ENCODE measurements at places on chromosomes 16 and 17.

GRCh38 chr16:3646348-3646920, 8.1 kb upstream of the DNASE1 start:
- H3K27me3 ChIP-seq = no peaks in the 10 kb centered on the region
- H3K4me3 ChIP-seq = no peak overlapping the region
- H3K4me1 ChIP-seq = peaks cover 35% of the 10 kb centered on the region

DNA sequence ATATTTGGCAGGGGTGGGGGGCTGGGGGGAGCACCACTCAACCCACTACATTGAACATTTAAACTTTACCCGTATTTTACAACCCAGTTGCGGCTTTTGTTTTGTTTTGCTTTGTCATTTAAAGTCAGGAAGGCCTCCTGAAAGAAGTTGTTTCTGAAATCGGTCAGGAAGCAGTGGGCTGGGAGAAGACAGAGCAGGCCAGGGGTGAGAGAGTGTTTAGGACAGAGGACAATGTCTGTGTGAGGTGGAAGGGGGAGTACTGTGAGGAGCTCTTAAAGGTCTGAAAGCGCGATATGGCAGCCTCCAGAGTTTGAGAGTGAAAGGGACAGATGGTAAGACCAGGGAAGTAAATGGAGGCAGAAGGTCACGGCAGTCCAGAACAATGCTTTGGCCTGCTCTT, 6.1 kb upstream of the WFIKKN2 start:
- H3K27ac ChIP-seq = no peak overlapping the region
- H3K36me3 ChIP-seq = no peaks in the 10 kb centered on the region
- peaks cover 10% of the 10 kb centered on the region for H3K4me1 ChIP-seq

DNA sequence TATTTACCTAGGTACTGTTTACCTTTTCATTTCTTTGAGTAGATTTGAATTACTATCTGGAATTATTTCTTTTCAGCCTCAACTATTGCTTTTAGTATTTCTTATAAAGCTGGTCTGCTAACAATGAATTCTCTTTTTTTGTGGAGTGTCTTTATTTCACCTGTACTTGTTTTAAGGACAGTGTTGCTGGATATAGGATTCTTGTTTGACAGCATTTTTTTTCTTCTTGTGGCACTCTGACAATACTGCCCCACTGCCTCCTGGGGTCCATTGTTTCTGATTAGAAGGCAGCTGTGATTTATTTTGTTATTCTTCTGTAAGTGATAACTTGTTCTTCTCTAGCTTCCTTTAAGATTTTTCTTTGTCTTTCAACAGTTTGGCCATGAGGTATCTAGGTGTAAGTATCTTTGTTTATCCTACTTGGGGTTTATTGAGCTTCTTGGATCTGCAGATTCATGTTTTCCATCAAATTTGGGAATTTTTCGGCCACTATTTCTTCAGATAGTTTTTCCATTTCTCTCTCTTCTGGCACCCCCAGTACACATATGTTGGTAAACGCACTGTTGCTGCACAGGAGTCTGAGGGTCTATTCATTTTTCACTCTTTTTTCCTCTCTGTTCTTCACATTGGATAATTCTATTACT, 130.4 kb downstream of the AATF start:
- no peaks in the 10 kb centered on the region for H3K27me3 ChIP-seq
- no peaks in the 10 kb centered on the region for H3K36me3 ChIP-seq
- no peaks in the 10 kb centered on the region for H3K4me1 ChIP-seq
- no peak for DNase-seq
- no peak overlapping the region for H3K27ac ChIP-seq

DNA sequence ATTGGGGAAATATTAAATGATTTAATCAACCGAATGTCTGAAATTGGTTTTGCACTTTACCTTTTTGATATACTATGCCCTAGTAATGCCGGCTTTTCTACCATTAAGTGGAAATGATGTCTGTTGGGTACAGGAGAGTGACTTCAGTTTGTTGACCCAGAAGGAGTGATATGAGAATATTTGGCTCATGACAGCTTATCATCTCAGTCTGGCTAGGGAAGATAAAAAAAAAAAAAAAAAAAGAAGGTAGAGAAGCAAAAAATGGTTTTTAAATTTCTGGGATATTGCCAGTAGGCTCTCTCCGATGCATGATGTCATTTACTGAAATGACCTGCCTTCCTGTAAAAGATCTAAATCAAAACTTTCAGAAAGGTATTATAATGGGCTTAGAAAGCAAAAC, 69.0 kb downstream of the CNTNAP4 start:
- no peak overlapping the region for H3K27ac ChIP-seq
- H3K36me3 ChIP-seq = no peaks in the 10 kb centered on the region
- no peaks in the 10 kb centered on the region for H3K4me1 ChIP-seq
- no peaks in the 10 kb centered on the region for H3K27me3 ChIP-seq
- no peak overlapping the region for H3K4me3 ChIP-seq

DNA sequence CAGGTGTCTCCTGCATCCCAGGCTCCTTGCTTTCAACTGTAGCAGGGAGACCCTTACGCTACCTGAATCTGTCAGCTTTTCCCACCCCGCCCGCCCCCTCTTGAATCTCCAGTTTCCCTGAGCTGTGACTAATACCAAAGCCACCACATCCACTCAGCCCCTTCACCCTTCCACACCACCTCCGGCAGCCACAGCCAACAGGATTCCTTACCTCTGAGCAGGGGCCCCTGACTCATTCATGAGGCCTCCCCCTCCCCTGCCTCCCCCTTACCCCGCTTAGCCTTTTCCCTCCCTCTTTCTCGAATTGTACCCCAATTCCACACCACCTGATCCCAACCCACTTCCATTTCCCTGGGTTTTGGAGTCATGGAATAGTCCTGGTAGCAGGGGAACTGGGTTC, 2.3 kb downstream of the STX1B start:
- H3K4me3 ChIP-seq = no peak overlapping the region
- no peaks in the 10 kb centered on the region for H3K4me1 ChIP-seq
- H3K36me3 ChIP-seq = no peaks in the 10 kb centered on the region

DNA sequence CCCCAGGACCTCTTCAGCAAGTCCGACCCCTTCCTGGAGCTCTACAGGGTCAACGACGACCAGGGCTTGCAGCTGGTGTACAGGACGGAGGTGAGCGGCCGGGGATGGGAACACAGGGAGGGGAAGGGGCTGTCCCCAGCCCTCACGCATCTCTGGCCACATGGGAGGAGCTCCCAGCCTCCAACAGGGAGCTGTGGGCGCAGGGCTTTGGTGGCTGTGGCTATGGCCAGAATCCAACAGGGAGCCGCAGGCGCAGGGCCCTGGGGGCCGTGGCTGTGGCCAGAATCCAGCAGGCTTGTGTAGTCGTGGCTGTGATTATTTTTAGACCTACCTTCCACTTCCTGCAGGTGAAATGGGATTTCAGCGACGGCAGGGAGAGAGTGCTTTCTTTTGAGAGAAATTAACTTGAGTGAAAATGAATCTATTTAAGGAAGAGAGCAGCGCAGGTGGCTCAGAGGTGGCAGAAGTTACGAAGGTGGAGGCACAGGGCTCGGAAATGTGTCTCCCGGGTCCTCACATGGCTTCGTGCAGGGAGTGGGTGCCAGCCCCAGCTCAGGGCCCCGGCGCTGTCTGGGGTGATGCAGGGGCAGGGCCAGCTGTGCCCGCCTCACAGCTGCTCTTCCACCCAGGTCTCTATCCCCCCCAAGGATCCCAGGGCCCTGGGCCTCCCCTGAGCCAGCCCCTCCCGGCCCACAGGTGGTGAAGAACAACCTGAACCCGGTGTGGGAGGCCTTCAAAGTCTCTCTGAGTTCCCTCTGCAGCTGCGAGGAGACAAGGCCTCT, 9.4 kb downstream of the CPNE7 start:
- no peak overlapping the region for H3K4me3 ChIP-seq
- H3K27ac ChIP-seq = peak overlapping the region; percentile 71
- H3K36me3 ChIP-seq = peaks cover 3% of the 10 kb centered on the region
- H3K4me1 ChIP-seq = no peaks in the 10 kb centered on the region

GRCh38 chr17:81697261-81698044, 5.7 kb upstream of the MRPL12 start:
- H3K4me1 ChIP-seq = peaks cover 11% of the 10 kb centered on the region
- peaks cover 7% of the 10 kb centered on the region for H3K36me3 ChIP-seq
- H3K27ac ChIP-seq = peak overlapping the region; percentile 69
- H3K27me3 ChIP-seq = no peaks in the 10 kb centered on the region
- no peak for DNase-seq
- H3K4me3 ChIP-seq = no peak overlapping the region

GRCh38 chr17:77337150-77337549, 196.4 kb downstream of the SEC14L1 start:
- no peaks in the 10 kb centered on the region for H3K36me3 ChIP-seq
- H3K27ac ChIP-seq = no peak overlapping the region
- H3K27me3 ChIP-seq = no peaks in the 10 kb centered on the region

GRCh38 chr16:87457709-87458423, 35.0 kb downstream of the ZCCHC14 start:
- no peaks in the 10 kb centered on the region for H3K27me3 ChIP-seq
- H3K36me3 ChIP-seq = 0 out of 2 replicates have a peak, but pooled peaks cover 4% of the 10 kb centered on the region
- H3K4me1 ChIP-seq = peaks cover 14% of the 10 kb centered on the region
- no peak overlapping the region for H3K4me3 ChIP-seq
- no peak for DNase-seq
- peak overlapping the region; percentile 42 for H3K27ac ChIP-seq

- H3K27me3 ChIP-seq = no peaks in the 10 kb centered on the region
- H3K4me1 ChIP-seq = peaks cover 28% of the 10 kb centered on the region
- no peak overlapping the region for H3K4me3 ChIP-seq
- DNase-seq = no peak
Observed at GRCh38 chr16:85202631-85203461, 90.6 kb upstream of the CIBAR2 start.

DNA sequence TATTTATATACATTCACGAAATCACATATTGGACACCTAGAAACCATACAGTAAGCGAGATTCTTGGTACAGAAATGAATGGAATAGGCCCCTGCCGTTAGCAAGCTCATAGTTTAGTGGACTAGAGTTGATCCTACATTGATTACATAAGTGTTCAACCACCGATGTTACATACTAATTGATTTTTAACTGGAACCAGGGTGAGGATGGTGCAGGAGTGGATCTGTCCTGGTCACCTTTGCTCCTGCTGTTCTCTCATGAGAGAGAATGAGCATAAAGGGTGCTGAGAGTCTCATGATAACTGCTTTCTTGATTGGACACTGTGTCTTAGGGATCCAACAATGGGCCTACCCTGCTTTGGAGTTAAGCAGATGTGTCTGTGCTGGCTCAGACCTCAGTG, 13.9 kb downstream of the MAP2K4 start:
- no peak overlapping the region for H3K4me3 ChIP-seq
- no peaks in the 10 kb centered on the region for H3K27me3 ChIP-seq
- H3K36me3 ChIP-seq = no peaks in the 10 kb centered on the region
- no peaks in the 10 kb centered on the region for H3K4me1 ChIP-seq
- no peak overlapping the region for H3K27ac ChIP-seq
